HS-5 (cell line): ENCODE measurements at places on chromosomes 16 and 17.

DNA sequence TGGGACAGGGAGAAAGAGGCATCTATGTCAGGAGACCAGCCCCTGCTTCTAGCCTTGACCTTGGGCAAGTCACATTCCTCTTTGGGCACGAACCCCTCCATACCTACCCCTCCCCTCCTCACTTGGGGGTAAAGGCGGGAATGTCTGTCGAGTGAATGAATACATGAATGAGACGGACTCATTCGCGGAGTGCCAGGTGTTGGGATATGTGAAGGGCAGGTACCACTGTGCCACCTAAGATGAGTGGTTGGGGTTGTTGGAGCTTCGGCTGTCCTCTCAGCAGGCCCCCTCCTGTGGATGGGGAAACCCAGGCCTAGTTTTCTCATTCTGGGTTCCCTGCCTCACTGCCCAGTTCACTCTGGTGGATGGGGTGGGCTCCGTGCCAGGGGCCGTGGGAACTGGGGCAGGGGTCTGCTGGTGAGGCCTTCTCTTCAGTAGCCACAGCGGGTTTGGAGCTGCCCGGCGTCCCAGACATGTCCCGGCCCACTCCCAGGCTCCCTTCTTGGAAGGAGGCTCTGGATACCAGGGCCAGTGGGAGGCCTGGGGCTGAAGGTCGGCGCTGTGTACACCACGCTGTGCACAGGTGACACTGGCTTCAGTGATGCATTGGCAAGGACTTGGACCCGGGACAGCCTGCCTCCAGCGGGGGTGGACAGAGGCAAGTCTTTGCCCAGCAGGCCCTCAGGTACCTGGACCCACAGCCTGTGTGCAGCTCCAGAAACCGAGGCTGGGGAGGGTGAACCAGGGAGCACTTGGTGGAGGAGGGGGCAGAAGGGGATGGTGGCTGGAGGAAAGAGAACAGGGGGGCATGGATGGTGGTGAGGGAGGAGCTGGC, 5.6 kb downstream of the GLIS2 start:
- DNase-seq, result no peak

DNA sequence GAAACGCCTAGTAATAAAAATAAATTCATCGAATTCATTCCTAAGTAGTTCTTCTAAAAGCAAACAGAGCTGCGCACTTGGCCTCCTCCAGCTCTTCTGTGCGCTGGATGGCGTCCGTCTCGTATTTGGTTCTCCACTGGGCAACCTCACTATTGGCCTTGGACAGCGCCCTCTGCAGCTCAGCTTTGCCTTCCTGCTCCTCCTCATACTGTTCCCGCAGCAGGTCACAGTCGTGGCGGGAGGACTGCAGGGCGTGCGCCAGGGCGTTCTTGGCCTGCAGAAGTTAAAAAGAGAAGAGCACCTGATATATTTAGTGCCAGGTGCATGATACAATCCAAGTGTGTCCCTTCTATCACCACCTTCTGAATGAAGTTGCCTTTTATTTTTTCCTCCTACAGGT, 21.8 kb downstream of the MYH3 start:
- DNase-seq, result no peak

- no peak for DNase-seq
Measured at GRCh38 chr16:11262915-11263314, 6.2 kb downstream of the TNP2 start.

GRCh38 chr17:8947201-8947600, 18.3 kb downstream of the PIK3R5 start:
- peak; percentile 23 for DNase-seq

- no peak for DNase-seq
Measured at GRCh38 chr17:81329927-81330883, 35.1 kb upstream of the SLC38A10 start.

- no peak for DNase-seq
Measured at GRCh38 chr17:15654886-15655561, 29.1 kb downstream of the TRIM16 start.
